Hippocampal formation (tissue), 2 donors: ENCODE measurements at places on chromosomes 4 and X.

DNA sequence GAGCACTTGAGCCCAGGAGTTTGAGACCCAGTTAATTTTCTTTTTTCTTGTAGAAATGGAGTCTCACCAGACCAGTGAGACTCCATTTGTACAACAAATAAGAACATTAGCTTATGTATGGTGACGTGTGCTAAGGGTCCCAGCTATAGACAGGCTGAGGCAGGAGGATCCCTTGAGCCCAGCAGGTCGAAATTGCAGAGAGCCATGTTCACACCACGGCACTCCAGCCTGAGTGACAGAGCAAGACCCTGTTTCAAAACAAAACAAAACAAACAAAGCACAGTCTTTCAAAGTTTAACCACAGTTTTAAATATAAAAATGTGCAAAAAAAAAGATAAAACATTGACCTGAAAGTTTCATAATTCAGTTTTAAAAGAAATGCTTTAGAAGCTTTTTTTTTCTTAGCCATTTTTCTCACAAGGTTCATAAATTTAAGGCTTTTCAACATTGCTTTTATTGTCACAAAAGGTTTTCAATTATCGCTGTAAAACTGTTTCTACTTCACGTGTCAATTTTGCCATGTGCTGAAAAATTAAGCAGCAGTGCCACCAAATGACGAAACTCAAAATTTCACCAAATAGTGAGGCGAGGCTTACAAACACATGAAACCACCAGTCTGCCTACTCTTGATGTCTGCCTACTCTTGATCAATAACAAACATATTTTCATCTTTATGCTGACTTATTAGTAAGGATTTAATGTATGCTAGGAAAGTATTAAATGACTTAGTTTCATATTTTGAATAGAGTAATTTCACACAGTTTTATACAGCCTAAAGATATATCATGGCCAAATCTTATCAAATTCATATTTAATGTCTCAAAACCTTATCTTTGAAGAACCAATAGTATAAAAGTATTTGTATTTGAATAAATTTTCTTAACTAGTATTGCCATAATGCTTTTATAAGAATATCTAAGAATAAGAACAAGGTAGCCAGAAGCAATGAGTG, 126.3 kb downstream of the NEK1 start:
- peak; percentile 45 for DNase-seq

GRCh38 chr4:147927377-147928137, 195.7 kb downstream of the ARHGAP10 start:
- DNase-seq = no peak

DNA sequence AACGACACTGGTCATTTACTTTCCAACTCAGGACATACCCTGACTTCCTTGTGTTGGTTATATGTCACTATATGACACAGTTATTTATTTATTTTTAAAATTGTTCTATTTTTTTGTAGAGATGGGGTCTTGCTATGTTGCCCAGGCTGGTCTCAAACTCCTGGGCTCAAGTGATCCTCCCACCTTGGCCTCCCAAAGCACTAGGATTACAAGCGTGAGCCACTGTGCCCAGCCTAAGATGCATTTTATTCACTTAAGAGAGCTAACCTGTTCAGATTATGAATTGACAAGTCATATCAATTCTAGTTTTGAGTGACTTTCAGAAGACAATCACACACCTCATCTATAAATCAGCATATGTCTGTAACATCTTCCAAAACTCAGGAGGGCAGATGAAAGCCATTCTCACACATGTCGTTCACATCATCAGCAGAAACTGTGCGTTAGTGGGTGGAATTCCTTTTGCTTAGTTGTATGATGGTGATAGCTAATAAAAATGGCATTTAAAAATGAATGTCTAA, 9.4 kb upstream of the RHOH start:
- DNase-seq = no peak

DNA sequence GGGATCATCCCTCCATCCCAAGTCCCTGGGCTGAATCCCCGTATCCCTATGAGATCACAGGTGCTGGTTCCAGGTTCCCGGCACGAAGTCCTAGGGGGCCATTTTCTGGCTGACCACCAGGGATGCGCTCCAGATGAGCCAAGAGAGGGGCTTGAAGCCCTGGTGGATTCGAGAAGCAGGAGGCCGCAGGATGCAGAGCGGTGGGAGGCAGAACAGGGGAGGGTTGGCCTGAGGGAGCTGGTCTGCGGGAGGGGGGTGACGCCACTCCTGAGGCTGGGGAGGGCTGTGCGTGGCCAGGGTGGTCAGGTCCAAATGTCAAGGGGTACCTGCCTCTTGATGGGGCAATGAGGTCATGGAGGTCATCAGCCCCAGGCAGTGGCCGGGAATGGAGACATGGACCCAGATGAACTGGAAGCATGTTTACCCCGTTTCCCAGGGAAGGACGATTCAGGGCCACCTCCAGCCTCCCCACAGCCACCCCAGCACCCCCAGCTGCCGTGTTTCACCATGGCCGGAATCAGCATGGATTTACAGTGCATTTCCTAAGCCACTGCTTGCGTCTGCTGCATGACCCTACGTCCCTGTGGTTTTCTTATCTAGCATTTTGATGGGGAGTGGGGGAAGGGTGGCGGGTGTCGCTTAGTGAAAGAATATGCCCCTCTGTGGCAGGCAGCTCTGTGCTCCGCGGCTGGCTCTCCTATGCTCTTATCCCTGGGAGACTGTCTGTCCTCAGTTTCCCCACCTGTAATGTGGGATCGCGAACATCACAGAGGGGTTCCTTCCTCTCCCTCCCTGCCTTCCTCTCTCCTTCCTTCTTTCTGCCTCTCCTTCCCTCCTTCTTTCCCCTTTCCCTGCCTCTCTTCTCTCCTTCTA, 17.0 kb upstream of the HTRA3 start:
- no peak for DNase-seq

DNA sequence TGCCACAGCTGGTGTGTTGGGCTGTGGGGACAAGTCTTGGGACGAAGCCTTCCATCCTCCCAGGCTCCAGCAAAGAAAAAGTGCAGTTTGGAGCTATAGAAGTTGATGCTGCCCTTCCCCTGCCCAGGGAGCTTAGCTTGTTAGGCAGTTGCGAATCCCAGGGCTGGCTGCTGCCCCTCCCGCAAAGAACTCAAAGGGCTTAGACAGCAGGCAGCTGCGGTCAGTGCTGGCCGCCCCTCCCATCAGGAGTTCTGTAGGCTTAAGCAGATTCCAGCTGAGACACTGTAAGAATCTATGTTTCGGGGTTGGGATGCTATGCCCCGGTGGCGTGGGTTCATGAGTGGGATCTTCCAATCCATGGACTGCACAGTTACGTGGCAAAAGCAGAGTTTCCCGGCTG, 956.7 kb downstream of the GLUD2 start:
- no peak for DNase-seq

DNA sequence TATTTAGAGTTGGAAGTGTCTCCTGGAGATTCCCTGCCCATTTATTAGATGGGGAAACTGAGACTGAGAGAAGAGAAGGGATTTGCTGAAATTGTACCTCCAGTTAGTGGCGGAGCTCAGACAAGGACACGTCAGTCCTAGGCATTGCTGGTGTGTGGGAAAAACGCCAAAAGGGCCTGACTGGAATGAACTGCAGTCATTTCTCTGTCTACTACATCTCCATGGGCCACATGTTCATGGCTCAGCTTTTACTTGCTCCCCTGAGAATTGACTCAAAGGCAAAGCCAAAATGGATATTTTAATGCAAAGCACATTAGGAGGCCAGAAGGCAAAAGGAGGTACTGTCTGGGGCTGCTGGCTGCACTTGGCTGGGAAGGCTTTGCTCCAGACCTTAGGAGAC, 3.9 kb downstream of the TFDP3 start:
- no peak for DNase-seq

- no peak for DNase-seq
These were observed 40.9 kb upstream of the PRSS48 start for GRCh38 chr4:151236036-151236435.

DNA sequence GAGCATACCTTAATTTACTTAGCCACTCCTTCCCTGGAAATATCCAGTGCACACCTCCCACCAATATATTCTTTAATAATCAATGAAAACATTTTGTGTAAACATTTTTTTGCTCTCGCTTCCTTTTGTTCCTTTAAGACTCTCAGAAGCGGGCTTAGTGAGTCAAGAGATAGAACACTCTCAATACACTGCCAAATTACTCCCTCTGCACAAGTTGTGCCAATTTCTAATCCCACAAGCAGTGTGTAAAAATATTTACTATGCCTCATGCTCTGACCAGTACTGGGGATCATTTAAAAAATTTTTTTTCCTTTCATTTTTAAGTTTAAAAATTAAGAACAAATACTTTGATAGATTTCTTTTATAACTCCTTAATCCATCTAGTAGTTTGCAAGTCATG, 5.1 kb downstream of the MORF4L2 start:
- no peak for DNase-seq
